Activated CD8-positive, alpha-beta memory T cell treated with anti-CD3 and anti-CD28 coated beads for 1 hour (primary cell): ENCODE measurements at places on chromosomes 11 and 22.

DNA sequence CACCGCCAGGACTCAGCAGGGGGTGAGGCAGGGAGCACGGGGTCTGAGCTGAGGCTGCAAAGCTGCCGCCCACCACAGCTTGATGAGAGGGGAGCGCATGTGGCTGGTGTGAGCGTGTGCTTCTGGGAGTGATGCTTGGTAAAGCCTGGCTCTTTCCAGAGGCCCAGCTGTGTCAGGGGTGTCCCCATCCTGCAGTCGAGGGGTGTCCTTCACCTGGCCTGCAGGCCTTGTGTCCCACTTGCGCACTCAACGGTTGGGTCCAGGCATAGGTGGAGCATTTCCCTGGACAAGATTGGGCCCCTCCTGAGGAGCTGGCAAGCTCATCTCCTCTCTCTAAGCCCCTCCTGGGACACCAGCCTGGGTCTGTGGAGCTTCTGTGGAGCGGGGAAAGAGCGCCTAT is 273.9 kb downstream of the TBC1D22A start:
- DNase-seq = no peak

- no peak for DNase-seq
Measured at GRCh38 chr11:71499546-71499945, 27.5 kb upstream of the KRTAP5-7 start.

GRCh38 chr22:37990301-37990700 is 5.9 kb upstream of the SOX10 start:
- no peak for DNase-seq

GRCh38 chr11:110761991-110762390 is 49.8 kb upstream of the ARHGAP20 start:
- no peak for DNase-seq

DNA sequence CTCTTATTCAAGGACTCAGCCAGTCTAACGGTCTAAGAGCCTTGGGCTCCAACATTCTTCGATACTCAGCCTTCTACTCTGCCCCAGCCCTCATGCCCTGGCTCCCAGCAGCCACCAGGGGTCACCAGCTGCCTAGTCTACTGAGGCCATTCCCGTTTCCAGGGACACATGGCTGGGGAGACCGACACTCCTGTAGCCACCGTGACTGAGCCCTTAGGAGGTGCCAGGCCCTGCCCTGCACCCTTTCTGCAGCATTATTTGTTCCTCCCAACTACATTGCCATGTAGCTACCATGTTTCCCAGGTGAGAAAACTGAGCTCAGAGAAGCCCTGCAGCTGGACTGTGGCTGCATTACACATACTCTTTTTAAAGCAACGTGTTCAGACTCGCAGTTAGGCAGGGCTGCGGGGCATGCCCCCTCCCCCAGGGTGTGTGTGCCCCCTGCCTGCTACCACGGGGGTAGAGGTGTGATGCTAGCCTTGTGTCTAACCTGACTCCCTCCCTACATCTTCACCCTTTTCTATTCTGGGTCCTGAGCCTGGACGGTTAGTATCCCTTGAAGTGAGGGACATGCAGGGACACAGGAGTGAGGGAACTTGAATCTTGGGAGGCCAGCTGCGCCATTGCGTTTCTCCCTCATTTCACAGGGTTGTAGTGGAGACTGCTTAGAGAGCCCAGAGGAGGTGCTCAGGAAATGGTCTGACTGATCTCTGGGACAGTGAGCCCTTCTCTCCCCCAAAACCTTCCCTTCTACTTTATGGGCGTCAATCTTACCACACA is 17.5 kb downstream of the ATG16L2 start:
- no peak for DNase-seq

DNA sequence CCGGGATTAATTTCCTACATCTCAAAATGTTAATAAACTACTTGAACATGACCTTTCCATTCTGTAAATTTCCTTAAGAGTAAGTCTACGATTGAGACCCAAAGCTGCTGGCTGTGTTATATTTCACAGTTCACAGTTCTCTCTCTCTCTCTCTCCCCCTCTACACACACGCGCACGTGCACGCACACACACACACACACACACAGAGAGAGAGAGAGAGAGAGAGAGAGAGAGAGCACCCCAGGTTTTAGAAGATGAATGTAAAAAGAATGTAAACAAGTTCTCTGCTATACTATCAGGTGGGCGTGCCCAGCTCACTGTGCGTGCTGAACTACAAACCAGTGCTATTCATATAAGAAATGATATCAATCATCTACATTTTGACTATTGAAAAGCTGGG is 3.3 kb downstream of the BDNF start:
- DNase-seq = no peak

GRCh38 chr22:49082451-49082850 is 745.2 kb downstream of the BRD1 start:
- DNase-seq = no peak

GRCh38 chr11:123690485-123690884 is 36.1 kb upstream of the SCN3B start:
- DNase-seq = no peak

DNA sequence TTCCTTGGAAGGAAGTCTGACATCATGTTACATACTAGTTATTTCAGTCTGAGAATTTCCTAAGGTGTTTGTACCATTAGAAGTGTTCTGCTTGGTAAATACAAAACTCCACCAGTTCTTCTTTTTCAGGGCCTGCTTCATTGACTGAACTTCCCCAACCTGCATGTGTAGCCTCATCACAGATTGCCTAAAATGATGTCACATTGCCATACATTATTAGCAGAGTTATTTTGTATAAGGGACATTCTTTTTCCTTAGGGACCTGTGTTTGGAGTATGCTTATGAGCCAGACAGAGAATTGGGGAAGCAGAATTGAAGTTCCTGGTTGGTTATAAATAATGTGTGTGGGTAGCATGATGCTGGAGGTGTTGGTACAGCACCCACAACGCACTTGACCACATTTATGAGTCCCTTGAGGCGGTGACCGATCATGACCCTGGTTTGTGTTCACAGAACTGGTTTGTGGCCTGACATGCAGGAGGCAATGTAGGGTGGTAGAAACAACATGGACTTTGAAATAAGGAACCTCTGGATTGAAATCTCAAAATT is 16.4 kb upstream of the MMP7 start:
- DNase-seq = no peak

GRCh38 chr11:65981101-65981740 is 19.7 kb downstream of the SART1 start:
- DNase-seq = no peak

DNA sequence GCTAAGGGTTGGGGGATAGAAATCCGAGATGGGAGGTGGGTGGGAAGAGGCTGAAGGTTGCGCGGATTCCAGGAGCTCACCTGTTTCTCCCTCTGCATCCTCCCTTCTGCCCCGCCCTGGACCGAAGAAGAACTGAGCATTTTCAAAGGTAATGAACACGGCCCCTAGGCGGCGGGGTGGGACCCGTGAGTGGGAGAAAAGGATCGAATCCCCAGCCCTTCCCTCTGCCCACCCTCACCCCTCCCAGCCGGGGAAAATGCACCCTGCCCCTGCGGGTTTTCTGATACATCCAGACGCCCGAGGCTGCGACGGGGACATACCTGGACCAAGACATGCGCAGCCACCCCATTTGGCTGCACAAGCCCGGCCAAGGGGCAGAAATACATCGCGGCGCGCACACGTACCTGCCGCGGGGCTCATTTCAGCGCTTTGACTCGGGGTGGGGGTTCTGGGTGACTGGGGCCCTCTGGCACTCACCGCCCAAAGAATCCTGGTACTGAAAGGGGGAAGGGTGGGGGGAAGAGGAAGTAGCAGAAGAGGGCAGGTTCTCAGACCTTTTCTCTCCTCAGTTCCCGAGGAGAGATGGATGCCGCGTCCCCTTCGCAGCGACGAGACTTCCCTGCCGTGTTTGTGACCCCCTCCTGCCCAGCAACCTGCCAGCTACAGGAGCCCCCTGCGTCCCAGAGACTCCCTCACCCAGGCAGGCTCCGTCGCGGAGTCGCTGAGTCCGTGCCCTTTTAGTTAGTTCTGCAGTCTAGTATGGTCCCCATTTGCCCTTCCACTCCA is 6.0 kb downstream of the VSIG2 start:
- no peak for DNase-seq

DNA sequence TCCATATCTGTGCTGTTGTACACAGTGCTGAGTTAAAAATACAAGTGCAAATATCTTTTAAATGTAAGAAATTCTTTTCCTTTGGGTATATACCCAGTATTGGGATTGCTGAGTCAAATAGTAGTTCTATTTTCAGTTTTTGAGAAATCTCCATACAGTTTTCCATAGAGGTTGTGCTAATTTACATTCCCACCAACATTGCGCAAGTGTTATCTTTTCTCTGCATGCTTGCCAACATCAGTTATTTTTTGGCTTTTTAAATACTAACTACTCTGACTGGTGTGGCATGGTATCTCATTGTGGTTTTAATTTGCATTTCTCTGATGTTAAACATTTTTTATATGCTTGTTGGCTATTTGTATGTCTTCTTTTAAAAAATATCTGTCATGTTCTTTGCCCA is 6.5 kb downstream of the OR52E8 start:
- no peak for DNase-seq

- DNase-seq = no peak
Measured at GRCh38 chr11:102332611-102332994, 14.4 kb upstream of the BIRC2 start.

- DNase-seq = no peak
Measured at GRCh38 chr11:100833276-100833675, 146.2 kb downstream of the ARHGAP42 start.

DNA sequence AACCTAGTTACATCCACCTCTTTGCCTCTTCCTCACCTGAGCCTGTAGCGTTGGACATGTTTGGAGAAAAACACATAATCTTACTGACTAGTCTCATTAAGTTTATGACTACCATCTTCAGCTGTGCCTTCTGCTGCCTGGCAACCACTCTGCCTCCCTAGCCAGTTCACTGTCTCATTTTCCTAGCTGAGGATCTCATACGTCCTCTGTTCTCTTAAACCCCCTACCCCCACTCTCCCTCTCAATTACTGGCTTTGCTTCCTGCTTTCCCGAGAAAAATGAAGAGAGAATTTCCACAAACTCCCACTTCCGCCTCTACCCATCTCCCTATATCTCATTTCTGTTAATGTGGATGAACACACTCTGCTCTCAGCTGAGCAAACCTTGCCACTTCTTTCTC is 239.3 kb upstream of the POU2AF2 start:
- DNase-seq = no peak

- no peak for DNase-seq
Measured at GRCh38 chr22:38171927-38172831, 9.5 kb downstream of the PLA2G6 start.

DNA sequence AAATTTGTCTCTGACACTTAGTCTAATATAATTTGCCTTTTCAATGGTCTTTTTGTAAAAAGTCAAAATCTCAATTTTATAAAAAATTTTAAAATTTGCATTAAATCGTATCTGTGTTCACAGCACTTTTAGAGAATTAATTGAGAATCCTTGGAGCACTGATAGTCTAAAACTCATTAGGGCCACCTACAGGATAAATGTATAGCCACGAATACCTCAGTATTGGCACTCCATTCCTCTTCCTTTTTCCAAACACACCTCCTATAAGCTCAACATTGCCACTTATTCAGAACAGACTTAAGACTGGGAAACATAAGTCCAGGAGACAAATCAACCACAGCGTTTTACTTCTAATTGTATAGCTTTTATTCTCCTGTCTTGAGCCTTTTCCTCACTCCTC is 776.0 kb upstream of the ARHGAP42 start:
- DNase-seq = no peak

DNA sequence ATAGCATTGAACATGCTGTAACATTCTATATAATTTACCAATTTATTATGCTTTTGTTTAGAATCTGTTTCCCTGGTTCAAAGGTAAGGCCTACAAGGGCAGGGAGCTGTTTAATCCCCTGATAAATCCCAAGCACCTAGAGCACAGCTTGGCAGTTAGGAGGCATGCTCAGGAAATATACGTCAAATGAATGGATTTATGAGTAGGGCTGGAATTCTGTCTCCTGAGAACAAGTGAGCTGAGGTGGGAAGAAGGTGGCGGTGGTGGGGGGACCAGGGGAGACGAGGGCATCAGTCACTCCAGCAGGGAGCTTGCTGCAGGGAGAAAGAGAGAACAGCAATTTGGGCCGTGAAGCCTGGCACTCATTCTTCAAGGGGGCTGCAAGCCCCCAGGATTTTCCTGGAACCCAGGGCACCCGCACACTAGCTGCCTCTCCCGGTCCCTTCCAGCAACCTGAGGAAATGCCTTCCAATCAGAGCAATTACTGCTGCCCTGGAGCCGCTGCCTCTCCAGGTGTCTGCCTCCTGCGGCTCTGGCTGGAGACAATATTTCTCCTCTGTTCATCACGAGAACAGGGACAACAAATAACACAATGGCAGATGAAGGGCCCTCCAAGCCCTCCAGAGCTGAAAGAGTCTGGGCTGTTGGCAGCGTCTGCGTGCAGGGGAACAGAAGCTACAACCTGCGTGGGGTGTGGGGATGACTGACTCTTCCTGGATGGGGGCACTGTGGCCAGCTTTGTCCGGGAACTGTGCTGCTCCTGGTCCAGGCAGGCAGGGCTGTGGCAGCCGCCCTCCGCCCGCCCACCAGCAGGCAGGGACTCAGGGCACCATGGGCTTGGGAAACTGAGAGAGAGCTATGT is 233.4 kb downstream of the ST3GAL4 start:
- DNase-seq = no peak

GRCh38 chr22:49554741-49555140 is 272.9 kb downstream of the BRD1 start:
- DNase-seq = no peak

DNA sequence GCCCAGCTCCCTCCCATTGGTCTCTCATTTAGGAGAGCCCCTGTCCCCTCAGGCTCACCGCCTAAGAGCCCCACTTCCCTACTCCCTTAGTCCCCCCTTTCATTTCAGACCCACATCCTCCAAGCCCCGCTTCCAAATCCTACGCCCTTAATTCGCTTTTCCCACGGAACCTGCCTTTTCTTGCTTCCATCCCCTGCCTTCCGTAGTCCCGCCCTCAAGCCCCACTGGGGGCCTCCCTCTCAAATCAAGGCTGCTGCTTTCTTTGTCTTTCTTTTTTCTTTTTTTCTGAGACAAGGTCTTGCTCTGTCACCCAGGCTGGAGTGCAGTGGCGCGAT is 396 bp downstream of the CCDC157 start:
- DNase-seq = peak; percentile 14

GRCh38 chr22:26942637-26942957 is 285.2 kb downstream of the MIAT start:
- DNase-seq = no peak

GRCh38 chr22:24370401-24370800 is 57.0 kb upstream of the ADORA2A start:
- DNase-seq = no peak
